Stimulated activated CD8-positive, alpha-beta memory T cell treated with anti-CD3 and anti-CD28 coated beads, Interleukin-7, amount 100 ng/mL, for 4 hours (primary cell): ENCODE measurements at places on chromosomes 16 and 17.
A peak's percentile ranks its signal among the peaks of the same experiment; 100 is the strongest.

- no peak for DNase-seq
Observed at GRCh38 chr17:81821603-81822311, 11.3 kb downstream of the MCRIP1 start.

- DNase-seq: no peak
Observed at GRCh38 chr17:21532763-21533385, 156.7 kb downstream of the KCNJ12 start.

DNA sequence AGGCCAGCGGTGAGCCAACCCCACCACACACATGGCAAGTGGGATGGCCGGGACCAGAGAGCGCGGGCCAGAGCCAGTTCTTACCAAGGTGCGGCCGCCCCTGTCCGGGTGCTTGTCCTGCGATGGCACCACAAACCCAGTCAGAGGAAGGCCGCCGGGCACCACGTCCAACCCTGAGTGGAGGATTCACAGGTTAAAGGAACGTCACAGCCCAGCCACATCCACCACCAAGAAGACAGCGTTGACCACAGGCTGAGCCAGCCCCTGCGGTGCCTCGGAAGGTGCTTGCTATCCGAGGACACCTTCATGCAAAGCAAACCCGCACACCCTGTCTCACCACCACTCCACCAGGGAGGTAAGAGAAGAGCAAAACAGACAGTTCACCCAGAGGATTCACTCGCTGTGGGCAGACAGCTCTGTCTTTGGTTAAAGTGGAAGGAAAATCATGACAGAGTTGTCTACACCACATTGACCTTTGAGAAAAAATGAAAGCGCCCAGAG is 15.8 kb downstream of the SLX4 start:
- no peak for DNase-seq

GRCh38 chr17:34261568-34262337 is 6.7 kb downstream of the CCL2 start:
- no peak for DNase-seq

GRCh38 chr17:13491916-13492736 is 109.6 kb downstream of the HS3ST3A1 start:
- no peak for DNase-seq

DNA sequence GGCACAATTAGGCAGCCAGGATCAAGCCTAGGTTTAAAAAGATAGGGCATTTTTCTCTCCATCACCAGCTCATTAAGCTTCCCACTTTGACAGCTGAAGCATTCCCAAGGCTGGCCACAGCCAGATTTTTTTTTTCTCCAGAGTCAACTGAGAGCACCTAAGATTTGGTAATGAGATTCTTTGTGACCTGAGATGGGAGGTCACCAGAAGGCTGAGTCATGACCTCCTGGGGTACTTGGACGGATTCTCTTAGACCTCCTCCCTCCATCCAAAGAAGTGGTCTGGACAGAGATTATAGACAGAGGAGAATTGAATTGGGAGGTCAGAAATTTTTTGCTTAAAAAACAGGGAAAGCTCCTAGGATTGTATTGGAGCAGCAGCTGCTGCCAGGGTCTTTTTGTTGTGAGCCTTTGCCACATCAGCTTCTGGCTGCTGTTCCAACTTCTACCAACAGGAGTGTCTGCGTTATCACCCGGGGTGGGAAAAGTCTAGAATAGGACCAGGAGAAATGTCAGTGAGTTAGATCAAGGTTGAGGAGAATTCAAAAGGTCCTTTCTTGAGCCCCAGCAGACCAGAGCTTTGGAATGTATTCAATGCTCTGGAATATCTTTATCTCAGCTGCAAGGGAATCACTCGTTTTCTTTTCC is 221.2 kb upstream of the N4BP1 start:
- DNase-seq: no peak

GRCh38 chr17:14693382-14693781 is 392.5 kb downstream of the HS3ST3B1 start:
- no peak for DNase-seq

DNA sequence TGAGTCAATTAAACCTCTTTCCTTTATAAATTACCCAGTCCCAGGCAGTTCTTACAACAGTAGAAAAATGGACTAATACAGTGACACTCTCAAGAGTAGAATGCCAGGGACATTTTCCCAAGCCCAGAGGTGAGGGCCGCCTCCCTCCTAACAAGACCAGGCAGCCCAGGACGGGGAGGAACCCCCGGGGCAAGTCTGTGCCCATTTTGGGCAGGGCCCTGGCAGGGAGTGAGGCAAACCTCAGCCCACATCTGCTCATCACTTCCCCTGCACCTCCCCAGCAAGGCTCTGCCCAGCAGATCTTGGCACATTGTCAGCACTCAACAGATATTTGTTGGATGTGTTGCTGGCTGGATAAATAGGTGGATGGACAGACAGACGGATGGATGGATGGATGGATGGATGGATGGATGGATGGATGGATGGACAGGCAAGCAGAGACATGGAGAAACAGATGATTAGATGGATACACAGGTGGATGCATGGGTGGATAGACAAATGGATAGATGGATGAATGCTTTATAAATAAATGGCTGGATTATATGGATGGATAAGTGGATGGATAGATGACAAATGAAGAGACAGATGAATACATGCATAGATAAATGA is 271.3 kb downstream of the PARN start:
- DNase-seq: no peak

DNA sequence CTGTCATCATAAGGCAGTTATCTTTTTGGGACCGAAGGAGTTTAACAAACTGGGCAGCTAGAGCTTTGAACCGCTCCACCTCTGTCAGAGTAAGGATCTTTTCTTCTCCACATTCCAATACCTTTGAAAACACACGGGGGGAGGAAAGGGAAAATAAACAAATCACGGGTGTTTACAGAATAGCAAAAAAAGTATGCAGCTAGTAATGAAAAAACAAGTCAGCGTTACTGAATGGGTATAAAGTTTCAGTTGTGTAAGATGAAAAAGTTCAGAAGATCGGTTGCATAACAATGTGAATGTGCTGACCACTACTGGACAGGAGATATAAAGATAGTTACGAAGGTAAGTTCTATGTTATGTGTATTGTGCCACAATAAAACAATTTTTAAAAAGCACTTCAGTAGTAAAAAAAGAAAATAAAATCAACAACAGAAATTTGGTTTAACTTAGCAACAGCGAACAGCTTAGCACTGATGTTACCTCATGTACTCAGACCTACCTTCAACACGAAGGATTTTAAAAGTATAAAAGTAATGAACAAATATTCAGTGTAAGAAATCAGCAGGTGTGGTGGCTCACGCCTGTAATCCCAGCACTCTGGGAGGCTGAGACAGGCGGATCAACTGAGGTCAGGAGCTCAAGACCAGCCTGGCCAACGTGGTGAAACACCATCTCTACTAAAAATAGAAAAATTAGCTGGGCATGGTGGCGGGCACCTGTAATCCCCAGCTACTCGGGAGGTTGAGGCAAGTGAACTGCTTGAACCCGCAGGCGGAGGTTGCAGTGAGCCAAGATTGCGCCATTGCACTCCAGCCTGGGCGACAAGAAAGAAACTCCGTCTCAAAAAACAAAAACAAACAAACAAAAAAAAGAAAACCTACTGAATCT is 34.3 kb downstream of the MARF1 start:
- no peak for DNase-seq

DNA sequence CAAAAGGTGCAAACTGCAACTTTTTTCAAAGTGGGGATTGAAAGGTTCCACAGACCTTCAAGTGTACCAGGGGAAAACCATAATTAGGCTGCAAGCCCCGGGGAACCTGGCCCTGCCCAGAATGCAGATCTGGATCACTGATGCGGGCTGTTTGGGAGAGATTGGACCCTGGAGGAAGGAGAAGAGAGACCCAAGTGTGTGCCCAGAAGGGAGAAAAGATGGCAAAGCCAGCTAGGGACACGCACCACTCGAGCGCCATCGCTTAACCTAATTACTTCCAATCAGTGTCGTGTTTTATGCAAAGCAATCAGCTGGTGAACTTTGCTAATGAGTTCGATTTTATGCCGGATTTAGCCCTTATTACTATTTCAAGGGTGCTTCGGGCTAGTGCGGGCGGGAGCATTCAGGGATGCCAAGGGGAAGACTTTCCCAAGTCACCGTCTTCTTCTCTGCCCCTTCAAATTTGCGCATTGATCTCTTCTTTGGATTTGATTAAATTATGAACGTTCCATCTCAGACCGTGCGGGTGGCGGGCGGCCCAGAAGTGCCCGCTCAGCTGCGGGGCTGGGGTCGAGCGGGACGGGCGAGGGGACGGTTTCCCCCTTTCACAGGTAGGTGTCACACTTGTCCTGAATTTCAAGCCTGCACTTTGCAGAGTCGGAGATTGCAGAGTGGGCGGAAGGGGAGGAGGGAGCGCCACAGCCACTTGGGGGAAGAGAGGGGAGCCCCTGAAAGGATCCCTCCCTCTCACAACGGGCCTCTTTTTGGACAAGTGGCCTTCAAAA is 4.0 kb downstream of the IRX5 start:
- no peak for DNase-seq

- DNase-seq: peak; percentile 32
Observed at GRCh38 chr16:11396241-11397048, 51.2 kb downstream of the RMI2 start.

- DNase-seq: no peak
Observed at GRCh38 chr16:56047307-56048234, 143.7 kb upstream of the GNAO1 start.

DNA sequence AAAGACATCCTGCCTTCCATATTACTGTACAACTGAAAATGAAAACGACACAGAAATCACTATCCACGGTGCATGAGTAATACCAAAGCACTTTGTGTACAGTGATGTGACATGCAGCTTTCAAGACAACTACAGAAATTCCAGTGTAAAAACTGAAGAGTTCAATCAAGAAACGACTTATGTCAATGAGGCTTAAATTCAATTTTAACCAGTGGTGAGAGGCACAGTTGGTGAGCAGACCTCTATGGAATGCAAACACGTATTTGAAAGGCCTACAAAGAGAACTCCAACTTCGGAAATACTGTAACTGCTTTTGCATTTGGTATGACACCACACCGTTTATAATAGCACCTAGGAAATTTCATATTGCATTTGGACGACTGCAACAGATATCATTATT is 87.6 kb downstream of the USP31 start:
- no peak for DNase-seq

DNA sequence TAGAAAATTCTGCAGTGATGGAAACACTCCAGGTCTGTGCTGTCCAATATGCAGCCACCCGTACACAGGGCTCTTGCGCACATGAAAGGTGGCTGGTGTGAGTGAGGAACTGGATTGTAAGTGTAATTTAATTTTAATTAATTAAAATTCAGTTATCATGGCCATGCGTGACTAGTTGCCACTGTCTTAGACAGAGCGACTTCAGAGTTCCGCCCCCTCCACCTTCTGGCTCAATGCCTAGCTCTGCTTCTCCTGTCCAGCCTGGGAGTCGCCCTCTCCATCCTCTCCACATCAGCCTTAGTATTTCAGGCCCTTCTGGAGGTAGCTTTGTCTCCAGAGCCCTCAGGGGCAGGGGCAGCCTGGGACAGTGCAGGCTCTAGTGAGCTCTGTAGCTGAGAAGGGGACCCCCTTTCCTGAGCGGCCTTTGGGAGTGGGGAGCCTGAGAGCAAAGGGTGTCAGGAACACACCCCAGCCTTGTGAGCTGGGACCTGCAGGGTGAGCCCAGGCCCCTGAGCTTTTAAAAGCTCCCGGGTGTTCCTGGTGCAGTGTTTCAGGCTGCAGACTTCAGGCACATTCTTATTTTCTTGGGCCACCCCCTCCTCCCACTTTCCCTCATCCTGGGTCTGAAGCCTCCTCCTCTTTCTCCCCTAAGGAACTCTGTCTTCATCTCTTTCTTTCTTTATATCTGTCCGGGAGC is 99.4 kb downstream of the IRF8 start:
- DNase-seq: no peak

DNA sequence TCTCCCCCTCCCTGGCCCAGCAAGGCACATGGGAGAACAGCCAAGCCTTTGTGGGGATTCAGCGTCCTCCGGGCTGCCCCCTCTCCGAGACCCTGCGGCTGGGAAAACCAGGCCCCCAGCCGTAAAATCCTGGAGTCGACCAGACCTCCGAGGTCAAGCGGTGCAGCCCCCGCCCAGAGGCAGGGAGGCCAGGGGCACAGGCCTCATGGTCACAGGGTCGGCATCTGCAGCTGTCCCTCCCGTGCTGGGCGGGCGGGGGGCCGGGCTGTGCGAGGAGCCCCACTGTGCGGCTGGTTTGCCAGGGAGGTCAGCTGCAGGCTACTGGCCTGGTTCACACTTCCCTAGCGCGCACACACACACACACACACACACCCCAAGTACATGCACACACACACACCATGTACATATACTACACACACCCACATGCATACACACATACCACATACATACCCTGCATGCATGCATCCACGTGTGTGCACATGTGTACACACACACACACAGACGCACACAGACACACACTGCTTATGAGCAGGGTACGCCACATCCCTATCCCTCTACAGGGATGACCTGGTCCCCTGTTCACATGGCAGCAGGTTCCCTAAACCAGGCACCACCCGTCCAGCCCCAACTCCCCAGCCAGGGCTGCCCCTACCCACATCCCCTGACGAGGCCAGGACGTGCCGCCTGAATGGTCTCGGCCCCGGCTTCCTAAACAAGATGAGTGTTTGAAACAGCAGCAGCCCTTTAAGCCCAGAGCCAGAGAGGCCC is 108.9 kb upstream of the CIBAR2 start:
- no peak for DNase-seq

DNA sequence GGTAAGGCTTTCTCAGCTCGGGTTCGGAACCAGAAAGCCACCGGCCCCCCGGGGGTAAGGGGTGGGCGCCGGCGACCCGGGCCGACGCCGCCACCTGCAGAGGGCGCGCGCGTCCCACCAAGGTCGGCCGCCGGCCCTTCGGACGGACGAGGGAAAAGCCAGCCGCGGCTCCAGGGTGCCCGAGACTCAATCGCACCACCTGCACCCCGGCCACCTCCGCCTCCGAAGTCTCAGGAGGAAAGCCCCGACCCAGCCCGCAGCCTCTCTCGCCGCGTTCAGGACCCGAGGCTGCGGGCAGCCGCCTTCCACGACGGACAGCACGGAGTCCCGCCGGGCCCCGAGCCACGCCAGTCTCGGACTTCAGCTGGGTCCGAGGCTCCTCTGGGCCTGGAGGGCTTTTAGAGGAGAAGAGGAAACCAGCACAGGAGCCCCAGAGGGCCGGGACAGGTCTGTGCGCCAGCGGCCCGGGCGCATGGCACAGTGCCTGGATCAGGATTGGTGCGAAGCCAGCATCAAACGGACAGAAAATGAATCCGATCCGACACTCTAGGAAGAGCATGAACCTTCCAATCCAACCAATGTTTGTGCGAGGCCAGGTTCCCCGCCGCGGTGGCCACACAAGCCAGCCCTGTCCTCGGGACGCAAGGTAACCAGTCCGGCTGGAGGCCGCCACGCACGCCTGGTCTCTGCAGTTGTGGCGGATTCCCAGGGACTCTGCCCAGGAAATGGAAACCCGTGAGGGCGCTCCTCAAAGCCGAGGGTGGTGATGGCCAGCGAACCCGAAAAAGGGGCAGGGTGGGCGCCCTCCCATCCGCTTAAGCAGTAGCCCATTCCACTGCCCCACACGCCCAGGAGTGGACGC is 6.7 kb downstream of the CBX8 start:
- DNase-seq: no peak
